Endodermal cell (in vitro differentiated cells): ENCODE measurements at places on chromosomes 2 and 18. TPM values are rescaled to one million over a fixed set of nuclear protein-coding genes. Genes with fewer than 3 reads are reported as not detected.

GRCh38 chr2:217467331-217467730 is 535.5 kb downstream of the TNS1 start:
- H3K36me3 ChIP-seq = no peaks in the 10 kb centered on the region
- no peak overlapping the region for H3K27ac ChIP-seq
- H3K4me1 ChIP-seq = peaks cover 6% of the 10 kb centered on the region
- no peak for DNase-seq

DNA sequence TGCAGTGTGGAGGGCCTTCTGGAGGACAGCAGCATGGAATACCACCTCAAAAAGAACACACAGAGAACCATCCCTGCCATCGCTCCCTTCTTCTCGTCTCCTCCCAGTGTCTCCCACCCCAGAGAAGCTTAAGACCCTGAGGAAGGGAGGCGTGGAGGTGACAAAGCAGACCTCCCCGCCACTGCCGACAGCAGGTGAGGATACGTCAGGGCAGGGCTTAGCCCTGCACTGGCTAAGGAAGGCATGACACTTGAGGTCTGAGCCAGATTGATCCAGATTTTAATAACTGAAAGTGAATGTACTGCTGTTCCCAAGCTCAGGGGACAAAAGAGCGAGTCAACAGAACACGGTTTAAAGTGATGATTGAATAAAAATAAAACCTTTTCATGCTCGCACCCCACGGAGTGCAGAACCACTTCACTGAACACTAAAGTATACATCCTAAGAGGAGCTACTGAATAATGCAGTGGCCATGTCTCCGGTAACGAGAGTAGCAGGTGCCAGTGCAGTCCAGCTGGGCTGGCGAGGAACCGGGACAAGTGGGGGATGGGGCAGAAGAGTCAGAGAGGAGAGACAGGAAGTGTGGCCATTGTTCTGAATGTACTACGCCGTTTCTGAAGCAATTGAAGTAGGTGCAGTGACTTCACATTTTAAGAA is 391.0 kb downstream of the CDH2 start:
- H3K27ac ChIP-seq = no peak overlapping the region
- no peak for DNase-seq
- no peaks in the 10 kb centered on the region for H3K36me3 ChIP-seq
- H3K27me3 ChIP-seq = no peaks in the 10 kb centered on the region

DNA sequence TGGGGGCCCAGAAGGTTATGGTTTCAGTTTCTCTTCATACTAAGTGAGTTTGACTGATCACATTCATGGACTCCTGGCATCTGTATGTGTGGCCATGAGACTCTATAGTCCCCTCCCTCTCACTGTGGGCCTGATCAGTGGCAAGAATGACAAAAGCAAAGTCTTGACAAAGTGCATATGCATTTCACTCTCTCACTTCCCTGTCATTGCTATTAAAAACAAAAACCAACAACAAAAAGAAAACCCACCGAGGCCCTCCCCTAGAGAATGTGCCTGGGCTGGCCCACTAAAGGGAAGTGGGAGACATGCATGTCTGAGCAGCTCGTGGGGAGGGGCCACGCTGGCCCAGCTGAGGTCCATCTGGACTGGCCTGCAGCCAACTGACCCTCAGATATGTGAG is 600.1 kb upstream of the RAB6C start:
- DNase-seq = no peak
- no peaks in the 10 kb centered on the region for H3K27me3 ChIP-seq
- H3K4me3 ChIP-seq = no peak overlapping the region
- H3K4me1 ChIP-seq = no peaks in the 10 kb centered on the region
- H3K27ac ChIP-seq = no peak overlapping the region
- no peaks in the 10 kb centered on the region for H3K36me3 ChIP-seq

DNA sequence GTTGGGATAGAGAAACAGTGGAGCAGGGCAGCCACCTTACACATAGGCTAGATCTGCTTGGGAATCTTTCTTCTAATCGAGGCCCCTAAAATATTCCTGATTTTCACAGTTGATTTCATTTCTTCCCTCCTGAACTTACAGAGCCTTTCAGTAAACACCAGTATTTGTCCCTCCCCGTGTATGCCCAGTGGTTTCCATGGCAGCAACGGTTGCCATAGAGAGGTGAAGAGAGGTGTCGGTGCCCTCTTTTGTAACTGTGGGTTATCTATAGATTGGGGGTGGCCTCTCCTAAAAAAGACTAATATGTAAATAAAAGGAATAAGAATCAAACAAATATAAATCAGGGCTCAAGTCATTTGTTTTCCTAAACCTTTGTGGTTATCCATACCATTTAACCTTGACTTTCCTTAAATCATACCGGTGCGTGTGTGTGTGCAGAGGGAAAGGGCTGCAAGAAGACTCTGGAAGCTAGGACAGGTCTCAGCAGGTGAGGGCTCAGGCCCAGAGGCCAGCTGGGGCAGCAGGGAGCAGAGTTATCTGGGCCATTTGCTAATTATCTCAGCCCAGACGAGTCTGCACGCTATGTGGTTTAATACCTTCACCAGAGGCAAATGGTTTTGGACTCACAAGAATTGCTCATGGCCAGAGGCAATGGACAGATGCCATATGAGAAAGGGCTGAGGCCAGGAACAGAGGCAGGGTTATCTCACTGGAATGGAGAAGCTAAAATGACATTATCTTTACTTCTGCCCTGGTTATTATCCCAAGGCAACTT is 35.5 kb downstream of the LIPG start:
- no peak overlapping the region for H3K4me3 ChIP-seq
- H3K4me1 ChIP-seq = peaks cover 12% of the 10 kb centered on the region

GRCh38 chr2:8061219-8061618 is 620.6 kb upstream of the ID2 start:
- no peak overlapping the region for H3K4me3 ChIP-seq
- H3K36me3 ChIP-seq = no peaks in the 10 kb centered on the region
- DNase-seq = no peak
- H3K27ac ChIP-seq = no peak overlapping the region
- H3K4me1 ChIP-seq = no peaks in the 10 kb centered on the region

DNA sequence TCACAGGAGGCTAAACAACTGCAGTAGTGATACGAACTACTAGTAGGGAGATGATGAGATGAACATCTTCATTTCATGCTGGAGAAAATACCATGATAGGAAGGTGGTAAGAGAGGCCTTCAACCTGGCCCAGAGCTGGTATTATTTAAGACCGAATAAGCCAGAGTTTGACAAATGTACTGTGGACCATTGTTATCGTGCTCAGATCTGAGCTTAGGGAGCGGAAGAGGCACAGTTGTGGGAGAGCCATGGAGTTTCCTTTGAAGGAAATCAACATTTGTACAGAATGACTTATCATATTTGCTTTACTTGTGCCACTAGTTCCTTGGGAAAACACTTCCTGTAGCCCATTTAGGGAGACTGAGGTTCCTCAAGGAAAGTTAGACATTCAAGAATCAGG is 260.6 kb upstream of the TNP1 start:
- no peaks in the 10 kb centered on the region for H3K27me3 ChIP-seq
- H3K4me3 ChIP-seq = no peak overlapping the region
- H3K36me3 ChIP-seq = no peaks in the 10 kb centered on the region
- H3K27ac ChIP-seq = no peak overlapping the region

DNA sequence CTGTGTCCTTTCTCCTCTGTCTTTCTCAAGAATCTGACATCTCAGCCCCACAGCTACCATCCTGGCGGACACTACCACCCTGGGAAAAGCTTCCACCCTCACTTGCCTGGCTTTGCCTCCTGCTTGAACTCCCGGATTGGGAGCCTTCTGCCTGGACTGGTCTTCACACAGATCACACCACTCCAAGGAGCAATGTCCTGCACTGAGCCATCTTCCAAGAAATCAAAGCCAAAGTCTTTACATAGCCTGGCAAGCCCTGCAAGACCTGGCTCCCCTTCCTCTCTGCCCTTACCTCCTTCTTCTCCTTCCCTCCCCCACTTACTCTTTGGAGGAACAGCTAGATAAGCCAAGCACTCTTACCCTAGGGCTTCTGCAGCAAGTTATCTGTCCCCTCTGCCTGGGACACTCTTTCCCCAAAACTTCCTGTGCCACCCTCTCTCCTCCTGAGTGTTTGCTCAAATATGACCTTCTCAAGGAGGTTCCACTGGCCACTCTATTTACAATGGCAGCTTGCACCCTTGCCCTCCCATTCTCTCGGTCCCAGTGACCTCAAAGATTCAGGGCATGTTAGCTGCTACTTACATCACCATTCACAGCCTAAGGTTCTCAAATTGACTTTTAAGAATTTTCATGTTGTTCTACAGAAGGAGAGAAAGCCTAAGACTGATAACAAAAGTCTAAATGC is 9.7 kb downstream of the ATP8B1 start:
- DNase-seq = peak; percentile 37
- no peak overlapping the region for H3K27ac ChIP-seq
- no peaks in the 10 kb centered on the region for H3K36me3 ChIP-seq

CCDC178 gene
- 0.22 and 0.29 TPM in 2 replicates for total RNA-seq

- no peak for DNase-seq
- H3K27me3 ChIP-seq = no peaks in the 10 kb centered on the region
- H3K27ac ChIP-seq = no peak overlapping the region
- no peaks in the 10 kb centered on the region for H3K36me3 ChIP-seq
Measured at GRCh38 chr18:53843113-53843760, 381.2 kb downstream of the MBD2 start.

DNA sequence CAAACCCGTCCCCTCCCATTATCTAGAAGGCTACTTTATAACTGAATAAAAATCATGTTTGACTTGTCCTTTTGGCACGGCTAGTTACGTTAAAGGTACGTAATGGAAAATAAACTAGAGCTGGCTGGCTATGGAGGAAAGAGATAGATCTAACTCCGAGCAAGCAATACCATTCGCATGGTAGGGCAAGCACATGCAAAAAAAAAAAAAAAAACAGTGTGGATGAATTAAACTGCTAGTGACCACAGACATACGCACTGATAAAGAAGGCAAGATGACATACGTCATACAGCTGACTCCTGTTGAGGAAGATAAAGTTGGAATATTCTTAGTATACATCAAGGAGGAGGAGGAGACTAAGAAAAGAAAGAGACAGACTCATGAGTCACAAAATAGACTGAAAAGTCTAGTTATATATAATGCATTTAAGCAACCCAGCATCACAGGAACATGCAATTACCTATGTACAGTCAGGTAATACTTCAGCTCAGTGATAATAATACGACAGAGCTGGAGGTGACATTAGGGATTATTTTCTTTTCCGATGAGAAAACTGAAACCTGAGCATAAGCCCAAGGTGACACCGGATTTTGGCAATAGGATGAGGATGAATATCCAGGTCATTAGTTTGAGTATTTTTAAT is 37.9 kb upstream of the NARS1 start:
- H3K27me3 ChIP-seq = no peaks in the 10 kb centered on the region
- H3K36me3 ChIP-seq = peaks cover 9% of the 10 kb centered on the region
- DNase-seq = no peak
- H3K27ac ChIP-seq = no peak overlapping the region

DNA sequence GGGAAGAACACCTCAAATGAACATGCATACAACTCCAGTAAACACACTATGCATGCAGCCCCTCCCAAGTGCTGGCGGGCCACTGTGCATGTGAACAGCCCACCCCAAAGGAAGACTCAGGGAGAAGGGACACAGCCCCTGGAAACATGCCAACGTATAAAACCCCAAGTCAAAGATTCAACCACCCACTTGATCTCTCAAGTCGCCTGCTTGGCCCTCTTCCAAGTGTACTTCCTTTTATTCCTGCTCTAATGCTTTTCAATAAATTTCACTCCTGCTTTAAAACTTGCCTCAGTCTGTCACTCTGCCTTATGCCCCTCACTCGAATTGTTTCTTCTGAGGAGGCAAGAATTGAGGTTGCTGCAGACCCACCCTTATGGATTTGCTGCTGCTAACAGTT is 139.1 kb downstream of the C1D start:
- H3K4me3 ChIP-seq = no peak overlapping the region
- no peaks in the 10 kb centered on the region for H3K27me3 ChIP-seq
- DNase-seq = no peak
- H3K36me3 ChIP-seq = no peaks in the 10 kb centered on the region

KHK gene
- total RNA-seq = 0.82 to 3.9 TPM (median 3.5 TPM) in 3 replicates
